ENCODE measurements at places on chromosomes 2 and 18.

DNA sequence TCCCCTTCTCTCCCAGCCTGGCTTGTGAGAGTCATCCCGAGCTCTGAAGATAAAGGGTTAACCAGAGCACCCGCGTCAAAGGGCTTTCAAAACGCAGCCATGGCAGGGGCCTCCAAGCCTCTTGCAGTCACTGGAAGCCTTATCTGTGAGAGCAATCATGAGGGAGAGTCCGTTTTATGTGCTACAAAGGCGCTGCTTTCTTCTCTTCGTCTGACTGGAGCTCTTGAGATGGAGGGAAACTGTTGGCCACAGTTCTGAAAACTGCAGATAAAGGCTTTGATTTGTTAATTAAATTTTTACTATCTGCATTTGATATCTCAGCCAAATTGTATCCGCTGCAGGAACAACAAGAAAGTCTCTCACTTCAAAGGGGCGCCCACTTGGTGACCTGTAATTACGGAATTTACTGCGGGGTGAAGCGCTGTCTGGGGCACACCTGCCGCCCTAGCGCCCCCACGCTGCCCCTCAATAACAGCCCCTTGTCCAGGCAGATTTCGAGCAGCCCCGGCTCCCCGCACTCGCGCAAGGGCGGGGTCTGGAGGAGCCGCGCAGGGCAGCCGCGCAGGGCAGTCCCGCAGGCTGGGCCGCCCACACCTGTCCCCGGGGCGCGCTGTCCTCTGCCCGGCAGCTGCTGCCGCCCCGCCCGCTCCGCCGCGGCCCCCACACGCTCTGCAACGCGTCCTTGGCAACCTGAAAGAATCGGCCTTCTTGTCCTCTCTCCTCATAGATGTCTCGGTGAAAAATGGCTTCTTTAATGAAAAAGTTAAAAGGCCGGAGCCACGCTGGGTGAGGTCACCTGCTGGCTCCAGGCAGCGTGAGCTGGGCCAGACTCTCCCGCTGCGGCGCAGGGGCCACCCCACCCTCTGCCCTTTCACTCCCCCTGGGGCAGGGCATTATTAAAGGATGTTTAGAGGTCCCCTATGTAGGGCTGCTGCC lies 217.9 kb downstream of the VAPA start:
- DNase-seq = no peak

- no peak for DNase-seq
Measured at GRCh38 chr2:119440501-119440870, 8.8 kb downstream of the TMEM37 start.

DNA sequence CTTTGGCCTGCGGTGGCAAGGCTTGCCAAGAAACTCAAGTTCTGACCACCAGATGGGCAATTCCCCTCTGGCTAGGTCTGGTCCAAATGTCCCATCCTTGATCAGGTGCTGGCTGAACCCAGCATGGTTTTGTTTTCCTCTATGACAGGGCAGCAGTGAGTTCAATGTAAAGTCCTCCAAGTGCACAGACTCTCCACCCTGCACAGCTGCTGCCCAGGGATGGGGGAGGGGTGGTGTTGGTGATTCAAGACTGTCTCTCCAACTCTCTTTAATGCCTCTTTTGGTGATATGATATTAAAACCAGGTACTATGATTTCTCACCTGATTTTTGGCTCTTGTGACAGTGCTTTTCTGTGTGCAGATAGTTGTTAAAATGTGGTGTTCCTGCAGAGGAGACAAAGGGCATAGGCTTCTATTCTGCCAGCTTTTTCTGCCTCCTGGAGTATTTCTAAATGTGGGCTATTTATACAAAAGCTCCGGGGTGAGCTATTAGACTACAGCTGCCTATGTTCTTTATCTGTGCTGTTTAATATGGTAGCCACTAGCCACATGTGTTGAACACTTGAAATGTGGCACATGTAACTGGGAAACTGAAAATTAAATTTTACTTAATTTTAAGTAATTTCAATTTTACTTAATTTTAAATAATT lies 64.0 kb upstream of the STK39 start:
- no peak for DNase-seq

DNA sequence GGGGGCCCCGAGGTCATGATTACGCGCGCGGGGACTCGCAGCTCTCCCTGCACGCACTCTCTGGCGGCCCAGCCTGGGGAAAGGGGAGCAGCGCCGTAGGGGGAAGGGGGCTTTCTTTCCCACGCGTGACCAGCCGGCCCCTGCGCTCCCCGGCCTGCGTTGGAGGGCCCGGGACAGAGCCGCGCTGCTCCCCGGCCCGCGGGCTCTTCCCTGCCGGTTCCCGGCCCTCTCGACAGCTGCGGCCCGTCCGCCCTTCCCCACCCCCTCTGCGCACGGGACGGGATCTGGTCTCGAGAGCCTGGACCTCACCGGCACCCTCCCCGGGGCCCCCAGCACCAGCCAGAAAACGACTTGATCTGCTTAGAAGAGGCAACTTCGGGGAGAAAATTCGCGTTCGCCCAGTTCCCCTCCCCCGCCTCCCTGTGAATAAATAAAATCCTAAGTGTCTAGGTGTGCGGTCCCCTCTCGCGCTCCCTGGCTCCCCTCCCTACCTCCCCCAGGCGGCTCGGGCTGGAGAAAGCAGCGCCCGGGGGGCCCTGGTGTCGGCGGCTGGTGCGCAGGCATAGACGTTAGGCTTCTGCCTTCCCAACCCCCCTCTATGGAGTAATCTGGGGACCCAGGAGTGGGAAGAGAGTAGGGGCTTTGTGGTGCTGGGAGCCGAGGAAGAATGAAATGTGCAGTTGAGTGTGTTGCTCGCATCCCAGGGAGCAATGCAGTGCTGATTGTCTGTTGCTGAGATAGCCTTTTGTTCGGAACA lies 803 bp upstream of the FIGN start:
- DNase-seq = no peak

DNA sequence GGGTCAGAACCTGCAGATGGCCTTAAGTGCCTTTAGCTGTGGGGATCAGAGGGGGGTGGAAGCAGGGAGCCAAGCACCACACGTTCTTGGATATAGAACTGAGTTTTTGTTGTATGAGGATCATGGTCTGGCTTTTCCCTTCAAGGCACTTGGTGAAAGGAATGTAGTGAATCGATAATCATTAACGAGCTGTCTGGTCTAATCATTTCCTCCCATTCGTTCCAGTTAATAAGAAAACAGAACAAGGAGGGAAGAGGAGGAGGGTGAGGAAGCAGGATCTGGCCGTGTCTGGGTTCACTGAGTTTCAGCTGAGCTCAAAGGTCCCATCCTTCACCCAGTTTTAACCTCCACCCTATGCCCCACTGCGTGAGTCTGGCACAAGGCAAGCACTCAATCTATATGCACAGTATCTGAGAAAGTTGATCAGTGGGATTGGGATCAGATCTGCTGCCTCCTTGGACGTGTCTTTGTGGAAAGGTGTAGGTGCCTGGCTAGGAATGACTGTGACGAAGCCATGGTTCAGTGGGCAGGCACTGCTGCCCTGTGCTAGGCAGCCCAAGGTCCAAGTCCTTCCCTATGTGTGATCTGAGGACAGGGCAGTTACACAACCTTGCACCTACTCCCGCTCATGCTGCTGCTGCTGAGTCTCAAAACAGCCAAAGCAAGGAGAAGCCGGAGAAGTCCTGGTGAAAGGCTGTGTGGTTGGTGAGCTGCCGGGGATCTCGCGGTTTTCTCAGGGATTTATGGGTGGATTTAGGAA lies 54.8 kb downstream of the GALNT14 start:
- DNase-seq = no peak
